ENCODE measurements at places on chromosomes 4 and X. TPM values are rescaled to one million over a fixed set of nuclear protein-coding genes. Genes with fewer than 3 reads are reported as not detected.

Gene TLR2
- 0.90 TPM for total RNA-seq

Gene DMRTC1
- total RNA-seq, result not detected

Gene C1QTNF7
- total RNA-seq, result not detected

Gene CPLX1
- 0.90 TPM for total RNA-seq

Gene PABPC1L2A
- 0.35 TPM for total RNA-seq
